ENCODE measurements at places on chromosomes 6 and 20. TPM values are rescaled to one million over a fixed set of nuclear protein-coding genes. Genes with fewer than 3 reads are reported as not detected.

The HLA-DPB1 gene
- total RNA-seq = 10.9 TPM

- H3K27me3 ChIP-seq = no peaks in the 10 kb centered on the region
- H3K4me3 ChIP-seq = no peak overlapping the region
- H3K27ac ChIP-seq = no peak overlapping the region
- H3K36me3 ChIP-seq = no peaks in the 10 kb centered on the region
- H3K4me1 ChIP-seq = no peaks in the 10 kb centered on the region
- no peak for DNase-seq
These were observed 214.2 kb upstream of the QKI start for GRCh38 chr6:163200289-163200688.

DNA sequence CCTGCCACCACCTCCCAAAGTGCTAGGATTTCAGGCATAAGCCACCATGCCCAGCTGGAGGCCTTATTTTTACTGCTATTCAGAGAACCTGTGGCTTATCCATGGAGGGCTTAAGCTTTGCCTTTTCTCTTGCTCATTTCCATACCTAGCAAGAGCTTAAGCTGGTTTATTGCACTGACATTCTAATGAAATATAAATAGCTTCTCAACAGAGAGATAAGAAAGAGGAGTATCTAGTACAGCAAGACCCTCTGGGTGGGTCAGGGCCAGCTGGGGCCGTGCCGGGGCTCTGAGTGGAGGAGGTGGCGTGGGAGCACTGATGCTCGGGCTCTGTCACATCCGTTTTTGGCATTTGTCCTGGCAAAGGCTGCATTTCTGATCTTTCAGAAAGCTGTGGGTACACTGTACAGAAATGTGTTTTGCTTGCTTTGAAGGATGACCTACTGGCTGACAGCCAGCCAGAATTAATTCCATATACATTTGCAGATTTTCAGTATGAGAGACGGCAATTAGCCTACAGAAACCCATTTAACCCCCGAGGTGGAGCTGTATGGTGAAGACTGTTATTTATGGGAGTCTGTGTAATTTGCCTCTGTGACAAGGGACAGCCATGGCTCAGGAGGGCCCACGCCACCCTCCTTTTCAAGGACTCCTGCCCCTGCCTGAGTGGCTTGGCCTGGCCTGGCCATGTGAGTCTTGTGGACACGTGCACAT is 181.6 kb upstream of the AKAP12 start:
- H3K36me3 ChIP-seq = no peaks in the 10 kb centered on the region
- DNase-seq = no peak
- H3K27me3 ChIP-seq = no peaks in the 10 kb centered on the region
- H3K27ac ChIP-seq = peak overlapping the region; percentile 79
- peaks cover 47% of the 10 kb centered on the region for H3K4me1 ChIP-seq

- peak overlapping the region; percentile 90 for H3K27ac ChIP-seq
- H3K4me3 ChIP-seq = peak overlapping the region; percentile 35
- peaks cover 42% of the 10 kb centered on the region for H3K36me3 ChIP-seq
- H3K27me3 ChIP-seq = peaks cover 5% of the 10 kb centered on the region
These were observed 51.5 kb upstream of the MTHFD1L start for GRCh38 chr6:150813993-150814359.

DNA sequence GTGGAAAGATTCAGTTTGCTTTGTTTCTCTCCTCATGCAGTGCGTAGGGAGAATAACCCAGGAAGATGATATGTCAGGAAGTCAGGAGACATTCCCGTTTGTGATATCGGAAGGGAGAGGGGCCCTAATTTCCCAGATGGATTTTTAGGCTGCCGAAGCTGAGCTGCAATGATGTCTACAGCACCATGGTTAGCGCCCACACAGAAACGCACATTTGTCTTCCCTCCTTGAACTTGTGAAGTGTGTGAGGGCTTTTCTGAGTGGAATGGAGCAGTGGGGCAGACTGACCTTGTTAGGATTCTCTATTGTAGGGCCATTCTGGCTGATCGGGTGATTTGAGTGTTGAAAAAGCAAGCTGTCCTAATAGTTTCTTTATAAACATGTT is 191.3 kb upstream of the ARG1 start:
- no peak overlapping the region for H3K4me3 ChIP-seq
- H3K27me3 ChIP-seq = no peaks in the 10 kb centered on the region
- peaks cover 5% of the 10 kb centered on the region for H3K36me3 ChIP-seq
- H3K27ac ChIP-seq = no peak overlapping the region
- no peak for DNase-seq

DNA sequence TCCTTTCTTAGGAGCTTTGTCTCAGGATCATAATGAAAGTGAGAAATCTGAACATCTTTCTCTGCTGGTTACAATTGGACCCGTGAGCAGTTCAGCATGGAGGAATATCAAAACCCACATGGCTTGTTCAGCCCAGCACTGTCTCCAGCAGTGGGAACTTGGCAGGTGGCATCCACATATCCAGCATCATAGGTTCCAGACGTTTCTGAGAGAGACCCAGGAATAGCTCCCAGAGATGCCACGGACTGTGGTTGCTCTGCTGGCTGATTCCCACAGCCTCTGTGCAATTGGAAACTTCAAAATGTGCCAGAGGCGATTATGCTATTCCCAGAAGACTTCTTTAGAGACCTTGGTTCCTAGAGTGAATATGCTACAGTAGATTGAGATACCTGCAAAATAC is 76.4 kb downstream of the PHACTR2 start:
- peaks cover 9% of the 10 kb centered on the region for H3K4me1 ChIP-seq
- peaks cover 23% of the 10 kb centered on the region for H3K36me3 ChIP-seq
- no peak for DNase-seq
- H3K27me3 ChIP-seq = no peaks in the 10 kb centered on the region
- no peak overlapping the region for H3K27ac ChIP-seq
- H3K4me3 ChIP-seq = no peak overlapping the region

The ECT2L gene
- 0.07 TPM for total RNA-seq

GRCh38 chr20:31536575-31536974 is 22.3 kb downstream of the HM13 start:
- DNase-seq = no peak
- H3K27ac ChIP-seq = no peak overlapping the region
- H3K36me3 ChIP-seq = peaks cover 55% of the 10 kb centered on the region
- no peaks in the 10 kb centered on the region for H3K27me3 ChIP-seq

DNA sequence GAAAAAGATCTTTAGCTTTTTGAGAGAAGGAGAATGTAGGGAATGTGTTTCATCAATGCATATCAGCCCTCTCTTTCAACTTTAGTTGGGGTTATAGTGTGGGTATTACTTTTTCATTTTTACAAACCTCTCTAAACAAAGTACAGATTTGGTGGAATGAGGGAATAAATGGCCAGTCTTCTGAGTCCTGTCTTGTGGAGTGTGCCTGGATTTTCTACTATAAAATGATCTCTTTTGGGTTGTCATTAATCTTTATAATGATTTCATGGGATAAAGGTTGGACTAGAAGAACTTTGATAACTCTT is 209.3 kb downstream of the RNF144B start:
- DNase-seq = no peak
- no peak overlapping the region for H3K27ac ChIP-seq
- H3K4me3 ChIP-seq = no peak overlapping the region
- peaks cover 17% of the 10 kb centered on the region for H3K27me3 ChIP-seq

- no peaks in the 10 kb centered on the region for H3K27me3 ChIP-seq
- peak overlapping the region; percentile 20 for H3K4me3 ChIP-seq
- no peak for DNase-seq
- no peaks in the 10 kb centered on the region for H3K36me3 ChIP-seq
- H3K4me1 ChIP-seq = peaks cover 15% of the 10 kb centered on the region
These were observed 66.6 kb upstream of the CCN6 start for GRCh38 chr6:111987295-111987694.

DNA sequence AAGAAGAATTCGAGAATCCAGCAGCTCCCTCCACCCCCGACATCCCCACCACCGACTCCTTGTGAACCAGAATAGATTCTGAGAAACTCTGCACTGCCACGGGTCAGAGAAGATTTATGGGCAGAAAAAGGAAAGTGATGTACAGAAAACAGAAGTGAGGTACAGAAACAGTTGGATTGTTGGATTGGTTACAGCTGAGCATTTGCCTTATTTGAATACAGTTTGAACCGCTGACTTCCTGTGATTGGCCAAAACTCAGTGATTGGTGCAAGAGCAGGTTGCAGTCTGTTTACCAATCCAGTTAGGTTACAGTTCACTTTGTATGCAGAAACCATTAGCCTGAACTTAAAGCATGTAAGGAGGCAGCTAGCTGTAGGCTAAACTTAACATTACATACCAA is 131.2 kb upstream of the HDDC2 start:
- H3K36me3 ChIP-seq = no peaks in the 10 kb centered on the region
- no peaks in the 10 kb centered on the region for H3K27me3 ChIP-seq
- H3K4me1 ChIP-seq = peaks cover 8% of the 10 kb centered on the region
- H3K4me3 ChIP-seq = no peak overlapping the region
- H3K27ac ChIP-seq = no peak overlapping the region
- no peak for DNase-seq

DNA sequence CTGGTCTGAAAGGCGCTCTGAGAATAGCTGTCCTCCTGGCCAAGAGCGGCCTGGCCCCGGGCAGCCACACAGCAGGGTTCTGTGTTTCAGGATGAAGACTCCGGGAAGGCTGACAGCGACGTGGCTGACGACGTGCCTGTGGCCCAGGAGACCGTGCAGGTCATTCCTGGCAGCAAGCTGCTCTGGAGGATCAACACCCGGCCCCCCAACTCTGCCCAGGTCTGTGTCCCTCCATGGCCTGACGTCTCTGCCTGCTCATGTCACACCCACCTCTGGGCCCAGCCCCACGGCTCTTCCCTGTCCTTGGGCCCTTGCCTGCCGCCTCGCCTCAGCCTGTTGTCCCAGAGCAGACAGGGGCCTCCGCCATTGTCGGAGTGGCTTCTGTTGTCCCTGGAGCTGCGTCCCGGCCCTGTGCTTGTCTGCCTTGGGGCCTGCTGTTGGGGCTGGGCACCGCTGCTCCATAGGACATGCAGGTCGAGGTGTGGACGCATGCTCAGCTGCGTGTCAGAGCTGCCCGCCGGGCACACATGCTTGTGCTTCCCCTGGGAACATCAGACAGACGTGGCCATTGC is 16.2 kb upstream of the ADRM1 start:
- H3K27me3 ChIP-seq = no peaks in the 10 kb centered on the region
- no peak for DNase-seq
- H3K4me3 ChIP-seq = no peak overlapping the region
- no peak overlapping the region for H3K27ac ChIP-seq
- H3K36me3 ChIP-seq = peaks cover 2% of the 10 kb centered on the region

The BPIFB2 gene
- 0.22 TPM for total RNA-seq

GRCh38 chr6:157280157-157280556 is 43.2 kb downstream of the TMEM242 start:
- H3K4me1 ChIP-seq = peaks cover 4% of the 10 kb centered on the region

The PRSS35 gene
- total RNA-seq = 6.5 TPM

GRCh38 chr6:156597095-156597494 is 180.1 kb upstream of the ARID1B start:
- no peaks in the 10 kb centered on the region for H3K36me3 ChIP-seq
- H3K27ac ChIP-seq = no peak overlapping the region
- no peak overlapping the region for H3K4me3 ChIP-seq

Measured in type B pancreatic cell (in vitro differentiated cells).